T follicular helper cell (primary cell): ENCODE measurements at places on chromosomes 16 and 17.

- DNase-seq, result no peak
These were observed 26.5 kb upstream of the ALOX12 start for GRCh38 chr17:6969323-6969726.

DNA sequence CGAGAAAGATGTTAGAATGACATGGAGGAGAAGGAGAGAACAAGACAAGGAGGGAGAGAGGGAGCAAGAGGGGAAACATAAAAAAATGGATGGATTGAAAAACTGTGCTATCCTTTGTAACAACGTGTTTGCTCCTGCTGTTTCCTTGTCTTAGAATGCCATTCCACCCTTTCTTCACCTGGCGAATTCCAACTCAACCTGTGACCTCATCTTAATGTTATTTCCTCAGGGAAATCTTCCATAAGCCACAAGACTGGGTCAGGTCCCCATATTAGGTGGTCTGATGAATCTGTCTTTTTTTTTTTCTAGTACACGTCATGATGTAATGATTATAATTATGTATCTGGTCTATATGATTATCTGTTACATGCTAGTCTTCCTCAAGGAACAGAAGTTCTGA lies 195.0 kb upstream of the MAF start:
- no peak for DNase-seq

DNA sequence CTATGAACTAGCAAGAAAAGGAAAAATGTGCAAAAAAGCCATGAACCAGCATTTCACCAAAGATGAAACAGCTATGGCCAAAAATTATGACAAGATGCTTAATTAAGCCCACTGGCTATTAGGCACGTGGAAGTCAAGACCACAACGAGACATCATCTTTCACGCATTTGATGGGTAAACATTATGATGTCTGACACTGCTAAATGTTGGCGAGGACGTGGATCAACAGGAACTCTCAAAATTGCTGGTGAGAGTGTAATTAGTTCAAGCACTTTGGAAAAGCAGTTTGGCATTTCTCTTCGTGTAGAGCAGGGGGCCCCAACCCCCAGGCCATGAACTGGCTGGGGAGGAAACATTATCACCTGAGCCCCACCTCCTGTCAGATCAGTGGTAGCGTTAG lies 39.6 kb upstream of the ADGRG1 start:
- no peak for DNase-seq

GRCh38 chr16:86598607-86599565 lies 20.5 kb downstream of the FOXL1 start:
- no peak for DNase-seq
